ENCODE measurements at places on chromosomes 7 and 10.

DNA sequence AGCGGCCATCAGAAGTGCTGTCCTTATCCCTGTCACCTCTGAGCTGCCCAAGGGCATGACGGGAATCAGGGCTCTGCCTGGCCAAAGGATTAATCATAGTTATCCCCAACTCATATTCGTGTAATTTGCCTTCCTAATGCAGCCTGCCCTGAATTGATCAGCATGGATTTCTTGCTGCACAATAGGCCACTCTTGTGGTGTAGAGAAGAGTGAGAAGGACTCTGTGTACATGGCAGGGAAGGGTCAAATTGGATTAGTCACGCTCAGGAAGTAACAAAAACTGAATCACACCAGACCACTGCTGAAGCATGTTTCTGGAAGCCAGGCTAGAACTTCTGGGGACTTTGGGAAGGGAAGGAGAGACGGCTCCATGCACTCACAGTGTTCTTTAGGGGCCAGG, 227.0 kb downstream of the BUB3 start:
- DNase-seq: no peak

DNA sequence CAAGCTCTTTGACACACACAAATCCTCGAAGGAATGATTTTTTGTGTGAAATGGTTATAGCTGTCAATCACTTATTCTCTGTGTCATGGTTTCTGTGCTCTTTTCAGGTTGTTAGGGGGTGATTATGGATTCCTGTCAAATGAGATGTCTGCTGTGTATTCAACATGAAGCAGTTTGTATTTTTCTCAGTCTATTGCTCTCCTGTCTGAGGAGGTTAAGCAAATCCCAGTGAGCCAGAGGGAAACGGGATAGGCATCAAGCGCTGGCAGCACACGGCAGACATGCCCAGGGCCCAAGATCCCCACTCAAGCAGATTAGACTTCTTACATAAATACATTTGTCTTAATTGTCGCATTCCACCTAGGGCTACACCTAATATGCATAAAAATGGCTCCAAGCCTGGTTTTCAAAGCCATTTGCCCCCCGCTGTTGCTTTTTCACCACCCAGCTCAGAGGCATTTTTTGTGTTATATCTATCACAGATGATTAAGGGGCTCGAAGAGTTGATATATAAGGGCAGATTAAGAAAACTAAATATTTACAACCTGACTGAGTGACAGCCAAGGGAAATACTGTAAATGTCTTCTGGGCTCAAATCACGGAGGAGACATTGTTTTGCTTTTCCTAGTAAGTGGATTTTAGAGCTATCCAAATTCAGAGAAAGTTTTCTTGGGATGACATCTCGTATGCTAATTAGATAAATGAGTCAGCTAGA, 192.7 kb upstream of the LRGUK start:
- DNase-seq: no peak

DNA sequence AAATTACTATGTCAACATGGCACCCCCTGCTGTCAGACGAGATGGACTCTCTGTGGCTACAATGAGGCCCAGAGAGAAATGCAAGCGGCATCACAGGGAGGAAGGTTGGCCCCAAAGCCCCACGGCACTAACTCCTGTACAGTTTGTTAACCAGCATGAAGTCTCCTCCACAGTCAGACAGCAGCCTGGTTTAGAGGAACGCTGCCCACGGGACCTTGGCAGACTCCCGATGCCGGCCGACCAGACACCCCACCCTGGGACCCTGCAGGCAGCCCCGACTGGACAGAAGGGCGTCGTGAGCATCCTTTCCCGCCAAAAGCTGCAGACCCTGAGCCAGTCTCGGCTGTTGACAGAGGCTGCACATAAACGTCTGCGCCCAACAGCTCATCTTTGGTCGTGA, 158.8 kb downstream of the DIP2C start:
- no peak for DNase-seq

- DNase-seq: no peak
Observed at GRCh38 chr10:7824251-7824650, 5.9 kb downstream of the TAF3 start.

- DNase-seq: no peak
Observed at GRCh38 chr7:116699722-116700120, 27.7 kb downstream of the MET start.

GRCh38 chr10:88136712-88137111, 273.3 kb downstream of the PTEN start:
- no peak for DNase-seq

GRCh38 chr7:129989466-129989865, 36.7 kb upstream of the UBE2H start:
- no peak for DNase-seq

GRCh38 chr7:77649716-77650349, 46.4 kb upstream of the RSBN1L start:
- DNase-seq: no peak

DNA sequence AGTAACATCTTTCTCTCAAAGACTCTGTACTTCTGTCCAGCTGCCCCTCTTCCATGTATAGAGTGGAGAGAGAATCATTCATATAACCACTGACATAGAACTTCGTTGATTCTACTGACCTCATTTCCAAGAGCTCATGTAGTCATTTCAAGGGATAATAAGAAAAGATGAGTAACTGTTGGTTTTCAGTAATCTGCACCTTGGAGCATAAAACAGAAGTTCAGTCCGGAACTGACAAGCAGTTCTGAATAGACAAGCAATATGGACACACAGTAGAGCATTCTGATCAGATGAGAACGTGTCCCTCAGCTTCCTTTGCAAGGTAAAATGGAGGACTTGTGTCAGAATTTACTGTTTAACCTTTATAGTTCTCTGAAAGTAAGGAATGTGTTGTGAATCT, 847.1 kb downstream of the REEP3 start:
- DNase-seq: no peak

DNA sequence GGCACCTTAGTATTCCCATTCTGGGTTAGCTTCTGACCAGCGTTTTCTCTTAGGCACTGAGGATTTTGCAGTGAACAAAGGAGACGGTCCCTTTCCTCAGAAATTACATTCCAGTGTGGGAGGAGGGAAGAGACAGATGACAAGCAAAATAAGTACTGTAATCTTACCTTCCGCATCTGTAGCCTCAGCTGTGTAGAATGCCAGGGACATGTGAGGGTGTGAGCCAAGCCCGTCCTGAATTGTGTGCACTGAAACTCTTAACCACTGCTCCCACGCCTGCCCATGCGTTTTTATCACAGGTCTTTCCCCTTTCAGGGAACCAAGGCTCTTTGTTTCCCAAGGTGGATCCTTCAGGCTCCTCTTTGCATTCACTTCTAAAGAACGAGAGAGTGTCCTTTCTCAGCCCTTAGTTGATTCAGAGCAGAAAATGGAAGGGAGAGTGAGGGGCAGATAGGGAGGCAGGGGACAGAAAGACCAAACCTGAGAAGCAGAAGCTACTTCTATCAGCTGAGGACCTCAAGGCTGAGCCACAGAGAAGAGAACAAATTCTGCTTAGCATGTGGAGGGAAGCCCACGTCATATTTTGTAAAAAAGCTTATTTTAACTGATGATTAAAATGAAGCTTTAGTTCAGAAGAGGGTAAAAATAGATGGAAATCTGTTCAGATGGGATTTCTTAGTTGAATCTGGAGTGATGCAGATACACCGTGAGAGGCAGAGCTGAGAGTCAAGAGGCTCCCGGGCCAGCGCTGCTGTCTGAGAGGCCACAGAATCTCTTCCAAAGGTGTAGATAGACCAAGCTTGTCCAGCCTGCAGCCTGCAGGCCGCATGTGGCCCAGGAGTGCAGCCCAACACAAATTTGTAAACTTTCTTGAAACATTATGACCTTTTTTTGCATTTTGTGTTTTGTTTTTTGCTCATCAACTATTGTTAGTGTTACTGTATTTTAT, 122.5 kb downstream of the CCNY start:
- no peak for DNase-seq

DNA sequence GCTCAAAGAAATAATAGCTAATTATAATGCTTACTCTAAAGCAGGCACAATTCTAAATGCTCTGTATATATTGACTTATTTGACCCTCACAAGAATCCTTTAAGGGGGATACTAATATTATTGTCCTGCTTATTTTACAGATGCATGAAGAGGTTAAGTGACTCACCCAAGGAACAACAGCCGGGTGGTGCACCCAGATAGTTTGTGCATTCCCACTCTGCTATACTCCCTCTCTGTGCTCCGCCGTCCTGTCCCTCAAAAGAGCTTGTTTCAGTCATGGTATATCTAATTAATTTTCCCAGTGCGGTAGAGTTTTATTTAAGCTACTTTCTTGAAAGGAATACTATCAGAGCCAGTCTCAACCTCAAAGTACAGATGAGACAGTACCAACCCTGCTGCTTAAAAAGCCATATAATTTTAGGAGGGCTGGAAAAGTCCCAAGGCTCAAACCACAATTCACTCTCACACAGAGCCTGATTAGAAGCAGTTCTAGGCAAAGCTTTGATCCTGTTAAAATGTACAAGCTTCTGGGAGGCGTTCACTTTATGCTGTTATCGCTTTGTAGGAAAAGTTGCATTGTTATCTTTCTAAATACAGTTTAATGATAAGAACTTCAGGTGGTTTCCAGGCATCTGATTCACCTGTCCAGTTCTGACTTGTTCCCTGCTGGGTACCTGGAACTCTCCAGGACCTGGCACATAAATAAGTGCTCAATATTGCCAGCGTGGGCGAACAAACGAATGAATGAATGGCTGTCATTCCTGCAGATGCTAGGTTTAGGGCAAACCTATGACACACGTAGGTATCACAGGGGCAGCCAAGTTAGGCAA, 261.5 kb upstream of the KLF14 start:
- DNase-seq: no peak

DNA sequence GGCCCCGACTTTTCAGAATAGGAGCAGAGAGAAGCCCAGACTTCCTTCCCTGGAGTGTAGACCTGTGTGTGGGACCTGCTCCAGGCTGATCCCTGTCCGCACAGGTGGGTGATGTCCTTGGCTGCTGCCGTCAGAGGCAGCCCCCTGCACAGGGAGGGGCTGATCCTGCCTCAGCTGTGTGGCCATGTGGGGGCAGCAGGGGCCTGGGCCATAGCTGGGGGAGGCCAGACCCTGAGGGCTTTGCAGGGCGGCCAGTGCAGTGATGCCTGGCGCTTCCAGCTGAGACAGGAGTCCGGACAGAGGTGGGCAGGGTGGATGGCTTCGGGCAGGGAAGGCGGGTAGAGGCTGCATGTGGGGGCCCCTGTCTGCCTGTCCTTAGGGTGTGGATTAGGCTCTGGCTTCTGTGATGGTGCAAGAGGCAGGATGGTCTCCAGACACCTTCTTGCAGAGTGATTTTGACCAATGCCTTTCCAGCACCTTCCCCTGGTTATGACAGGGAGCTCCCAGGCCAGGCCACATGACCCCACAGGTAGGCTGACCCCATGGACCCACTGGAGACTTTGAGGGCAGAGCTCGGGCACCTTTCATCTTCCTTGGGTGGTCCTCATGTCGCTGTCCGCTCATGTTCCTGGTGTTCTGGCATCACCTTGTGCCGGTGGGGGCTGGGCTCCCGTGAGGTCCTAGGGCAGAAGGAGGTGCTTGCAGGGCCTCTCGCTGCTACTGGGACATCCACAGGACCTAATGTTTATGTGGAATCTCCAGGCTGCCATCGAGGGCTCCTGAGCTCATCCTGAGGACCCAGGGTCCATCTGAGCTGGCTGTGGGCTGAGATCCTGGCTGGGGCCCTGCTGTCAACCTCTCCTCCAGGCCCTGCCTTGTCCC, 141.5 kb downstream of the ADCY1 start:
- DNase-seq: peak; percentile 60

DNA sequence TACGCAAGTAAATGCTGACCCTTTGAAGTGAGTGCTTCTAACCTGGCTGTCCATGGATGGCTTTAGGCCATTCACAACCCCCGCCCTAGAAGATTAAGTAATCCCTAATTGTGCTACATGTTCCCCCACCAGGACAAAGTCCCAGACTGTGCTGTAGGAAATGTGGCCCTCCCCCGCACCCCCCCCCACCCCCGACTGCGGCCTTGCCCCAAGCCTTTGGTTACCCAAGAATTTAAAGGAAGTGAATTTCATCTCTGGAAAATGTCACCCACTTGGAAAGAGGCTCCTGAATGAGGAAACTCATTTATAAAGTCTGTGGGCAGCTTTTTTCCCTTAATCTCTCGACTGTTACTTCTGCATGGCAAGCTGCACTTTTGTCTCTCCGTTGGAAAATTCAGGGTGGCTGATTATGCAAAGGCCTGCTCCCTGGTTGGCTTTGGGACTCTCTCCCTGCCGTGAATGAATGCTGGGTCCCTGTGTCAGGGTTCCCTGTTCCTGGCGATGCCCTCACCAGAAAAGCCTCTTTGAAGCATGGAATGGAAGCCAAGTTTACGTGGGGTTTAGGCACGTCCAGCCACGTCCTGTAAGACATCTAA, 31.4 kb upstream of the AQP1 start:
- DNase-seq: no peak
